ENCODE measurements at places on chromosomes 6 and 20.

DNA sequence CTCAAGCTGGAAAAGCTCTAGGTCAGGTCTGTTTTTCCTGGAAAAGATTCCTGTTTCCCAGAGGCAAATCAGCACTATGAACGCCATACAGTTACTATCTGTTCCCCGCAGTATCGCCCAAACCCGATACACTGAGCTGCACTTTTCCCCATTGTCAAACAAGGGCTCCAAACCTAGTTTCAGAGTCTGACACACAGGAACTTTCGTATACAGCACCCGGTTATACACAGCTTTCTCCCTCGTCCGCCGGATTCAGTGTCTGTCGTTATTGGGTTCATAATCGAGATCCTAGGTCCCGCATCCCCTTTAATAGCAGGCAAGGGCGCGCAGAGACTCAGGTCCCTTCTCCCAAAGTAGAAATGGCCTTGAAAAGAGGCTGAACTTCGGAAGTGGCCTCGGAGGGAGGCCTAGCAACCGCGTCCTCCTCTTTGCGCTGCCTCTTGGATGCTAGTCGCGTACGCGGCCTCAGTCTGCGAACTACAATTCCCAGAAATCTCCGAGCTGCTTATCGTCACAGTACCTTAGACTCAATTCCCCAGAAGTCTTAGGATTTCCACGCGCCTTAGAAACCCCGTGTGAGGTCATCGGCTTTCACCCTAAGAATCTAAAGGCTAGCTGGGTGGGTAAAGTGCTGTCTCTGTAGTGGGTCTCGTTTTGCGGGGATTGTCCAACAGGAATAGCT lies 34.2 kb downstream of the ZNF391 start:
- no peak for DNase-seq

GRCh38 chr6:20126102-20126752 lies 86.0 kb downstream of the MBOAT1 start:
- no peak for DNase-seq

DNA sequence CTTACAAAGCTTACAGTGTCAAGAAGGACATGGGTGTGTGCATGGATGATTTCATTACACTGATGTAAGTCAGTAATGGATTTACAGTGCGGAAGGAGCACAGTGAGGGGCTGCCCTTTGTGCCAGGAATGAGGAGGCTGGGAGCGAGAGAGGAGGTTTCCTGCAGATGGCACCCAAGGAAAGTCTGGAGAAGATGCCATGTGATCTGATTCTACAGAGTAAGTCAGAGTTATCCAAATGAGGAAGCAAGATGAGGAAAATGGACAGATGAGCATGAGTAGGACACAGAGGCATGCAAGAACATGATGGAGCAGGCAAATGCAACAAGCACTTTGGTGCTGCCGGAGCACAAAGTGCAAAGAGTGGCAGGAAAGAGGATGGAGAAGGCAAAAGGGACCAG lies 29.7 kb downstream of the MAP7 start:
- no peak for DNase-seq

- DNase-seq = no peak
Measured at GRCh38 chr6:140915103-140915502, 1217.6 kb upstream of the GJE1 start.

DNA sequence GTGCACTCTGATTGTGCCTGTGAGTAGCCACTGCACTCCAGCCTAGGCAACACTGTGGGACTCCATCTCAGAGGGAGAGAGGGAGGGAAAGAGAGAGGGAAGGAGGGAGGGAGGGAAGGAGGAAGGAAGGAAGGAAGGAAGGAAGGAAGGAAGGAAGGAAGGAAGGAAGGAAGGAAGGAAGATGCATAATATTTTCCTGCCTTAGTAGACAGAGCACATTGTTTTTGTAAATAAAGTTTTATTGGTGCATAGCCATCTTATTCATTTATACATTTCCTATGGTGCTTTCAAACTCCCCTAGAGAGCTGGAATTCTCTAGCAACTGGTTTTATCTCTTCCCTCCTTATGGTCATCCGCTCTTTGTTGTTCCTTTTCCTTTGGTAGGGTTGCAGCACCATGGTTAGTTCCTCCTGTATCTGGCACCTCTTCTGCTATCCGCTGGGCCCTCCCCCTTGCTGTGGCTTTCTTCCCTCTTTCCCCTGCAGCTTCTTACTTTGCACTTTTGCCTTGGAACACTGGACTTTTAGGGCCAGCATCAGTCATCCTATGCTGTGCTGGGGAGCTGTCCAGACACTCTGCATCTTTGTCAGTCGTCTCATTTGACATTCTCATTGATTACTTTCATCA lies 20.2 kb downstream of the GPR6 start:
- DNase-seq = no peak

- DNase-seq = no peak
Measured at GRCh38 chr6:150276168-150276936, 92.5 kb upstream of the IYD start.

DNA sequence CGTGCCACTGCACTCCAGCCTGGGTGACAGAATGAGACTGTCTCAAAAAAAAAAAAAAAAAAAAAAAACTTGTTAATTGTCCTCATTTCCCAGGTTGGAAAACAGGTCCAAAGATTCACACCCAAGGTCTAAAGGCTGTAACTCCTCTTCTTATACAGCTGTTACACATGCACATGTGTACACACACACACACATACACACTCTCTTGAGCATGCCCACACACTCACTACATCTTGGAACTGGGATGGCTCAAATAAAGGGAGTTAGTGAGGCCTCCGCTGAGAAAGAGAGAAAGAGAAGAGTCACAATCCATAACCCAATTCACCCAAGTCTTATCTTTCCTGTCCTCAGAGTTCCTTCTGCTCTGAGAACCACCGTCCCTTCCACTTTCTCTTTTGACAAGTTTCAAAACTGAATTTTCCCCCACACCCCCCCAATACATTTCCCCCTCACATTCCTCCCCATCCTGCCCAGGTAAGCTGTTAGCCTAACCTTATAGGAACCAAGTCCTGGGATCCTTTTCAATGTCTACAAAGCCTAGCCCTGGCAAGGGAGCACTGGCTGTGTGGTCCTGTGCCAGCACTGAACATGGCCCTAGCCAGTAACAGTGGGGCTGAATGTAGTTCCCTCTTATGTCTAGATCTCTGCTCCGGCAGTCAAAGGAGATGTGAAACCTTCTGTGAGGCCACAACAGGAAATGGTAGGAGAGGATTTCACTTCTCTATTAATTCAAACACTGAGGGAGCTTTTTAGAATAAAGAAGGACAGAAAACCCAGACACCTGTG lies 3.2 kb upstream of the HLA-DMB start:
- DNase-seq = no peak

Data from non-pigmented ciliary epithelial cell (primary cell).